Psoas muscle (tissue), 8 donors: ENCODE measurements at places on chromosomes 16 and 17. TPM values are rescaled to one million over a fixed set of nuclear protein-coding genes. Genes with fewer than 3 reads are reported as not detected.

- no peak overlapping the region for H3K27ac ChIP-seq
- no peak overlapping the region for H3K4me3 ChIP-seq
- no peaks in the 10 kb centered on the region for H3K4me1 ChIP-seq
- peak; percentile 11 for DNase-seq
- H3K36me3 ChIP-seq, result no peaks in the 10 kb centered on the region
- H3K27me3 ChIP-seq, result no peaks in the 10 kb centered on the region
Measured at GRCh38 chr16:34803683-34804416, 1344.4 kb downstream of the TP53TG3F start.

DNA sequence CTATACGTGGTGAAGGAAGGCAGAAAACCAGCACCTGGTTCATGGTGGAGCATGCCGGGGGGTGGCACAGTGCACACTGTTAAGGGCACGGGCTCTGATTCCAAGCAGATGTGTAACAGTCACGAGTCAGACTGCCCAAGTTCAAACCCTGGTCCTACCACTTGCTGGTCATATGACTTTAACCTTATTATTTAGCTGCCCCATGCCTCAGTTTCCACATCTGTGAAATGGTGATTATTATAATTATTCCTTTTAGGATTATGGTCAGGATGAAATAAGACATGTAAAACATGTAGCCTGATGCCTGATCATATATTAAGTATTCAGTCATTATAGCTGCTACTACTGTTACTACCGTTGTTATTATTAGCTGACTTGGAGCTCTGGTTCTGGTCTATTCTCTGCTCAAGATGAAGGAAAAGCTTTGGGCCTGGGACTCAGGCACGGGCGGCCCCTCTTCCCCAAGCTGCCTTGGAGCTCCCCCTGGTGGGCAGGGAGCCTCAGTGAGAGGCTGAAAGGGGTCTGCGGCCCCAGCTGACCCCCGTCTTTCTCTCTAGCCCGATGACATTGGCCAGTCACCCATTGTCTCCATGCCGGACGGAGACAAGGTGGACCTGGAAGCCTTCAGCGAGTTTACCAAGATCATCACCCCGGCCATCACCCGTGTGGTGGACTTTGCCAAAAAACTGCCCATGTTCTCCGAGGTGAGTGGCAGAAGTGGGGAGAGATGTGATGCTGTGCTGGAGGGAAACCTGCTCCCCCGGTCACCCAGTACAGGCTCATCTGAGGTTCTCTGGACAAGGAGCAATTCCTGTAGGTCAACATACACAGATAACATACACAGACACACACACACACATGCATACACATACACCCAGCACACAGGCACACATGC lies 14.0 kb downstream of the NR1D1 start:
- H3K36me3 ChIP-seq, result peaks cover 3% of the 10 kb centered on the region
- H3K4me3 ChIP-seq, result no peak overlapping the region
- H3K27me3 ChIP-seq, result no peaks in the 10 kb centered on the region
- peak overlapping the region; percentile 61 for H3K27ac ChIP-seq
- DNase-seq, result peak; percentile 75

GRCh38 chr17:36149296-36149820 lies 27.1 kb downstream of the TBC1D3B start:
- DNase-seq, result peak; percentile 74
- H3K27ac ChIP-seq, result no peak overlapping the region
- no peaks in the 10 kb centered on the region for H3K4me1 ChIP-seq
- peaks cover 7% of the 10 kb centered on the region for H3K27me3 ChIP-seq

GRCh38 chr17:76697702-76698465 lies 12.9 kb downstream of the MXRA7 start:
- H3K4me1 ChIP-seq, result peaks cover 52% of the 10 kb centered on the region
- H3K27ac ChIP-seq, result peak overlapping the region; percentile 97
- H3K27me3 ChIP-seq, result no peaks in the 10 kb centered on the region
- DNase-seq, result no peak
- H3K4me3 ChIP-seq, result no peak overlapping the region
- no peaks in the 10 kb centered on the region for H3K36me3 ChIP-seq

- peak overlapping the region; percentile 100 for H3K4me3 ChIP-seq
- peak overlapping the region; percentile 79 for H3K27ac ChIP-seq
- peaks cover 3% of the 10 kb centered on the region for H3K27me3 ChIP-seq
- no peak for DNase-seq
- peaks cover 40% of the 10 kb centered on the region for H3K36me3 ChIP-seq
Measured at GRCh38 chr17:43019418-43019817, 2.8 kb downstream of the VAT1 start.

FOXN1 gene
- total RNA-seq, result not detected

DNA sequence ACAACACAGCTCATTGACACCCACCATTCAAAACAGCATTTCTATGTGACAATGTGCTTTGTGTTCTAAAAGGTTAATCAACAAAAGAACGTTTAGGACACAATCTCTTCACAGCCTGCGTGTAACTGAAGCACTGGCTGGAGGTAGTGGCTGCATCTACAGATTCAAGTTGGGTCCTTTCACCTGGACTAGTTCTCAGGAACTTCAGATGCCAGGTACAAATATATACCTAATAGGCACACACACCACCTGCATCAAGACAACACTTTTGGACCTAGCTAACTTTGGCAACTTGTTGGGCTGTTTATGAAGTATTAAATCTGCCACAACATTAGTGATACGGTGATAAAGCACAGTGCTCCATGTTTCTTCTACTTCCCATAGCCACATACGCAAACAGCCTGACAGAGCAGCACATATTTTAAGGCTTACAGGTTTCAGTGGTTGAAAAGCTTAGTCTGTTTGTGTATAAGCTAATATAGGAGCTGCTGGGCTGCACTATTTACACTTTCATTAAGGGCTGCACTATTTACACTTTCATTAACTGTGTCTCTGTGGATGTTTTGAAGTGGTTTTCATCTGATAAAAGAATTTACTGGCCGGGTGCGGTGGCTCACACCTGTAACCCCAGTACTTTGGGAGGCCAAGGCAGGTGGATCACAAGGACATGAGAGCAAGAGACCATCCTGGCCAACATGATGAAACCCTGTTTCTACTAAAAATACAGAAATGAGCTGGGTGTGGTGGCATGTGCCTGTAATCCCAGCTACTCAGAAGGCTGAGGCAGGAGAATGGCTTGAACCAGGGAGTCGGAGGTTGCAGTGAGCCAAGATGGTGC lies 132.6 kb downstream of the PARN start:
- H3K36me3 ChIP-seq, result no peaks in the 10 kb centered on the region
- peaks cover 76% of the 10 kb centered on the region for H3K4me1 ChIP-seq
- DNase-seq, result no peak
- H3K4me3 ChIP-seq, result peak overlapping the region; percentile 17
- no peaks in the 10 kb centered on the region for H3K27me3 ChIP-seq

ENO3 gene
- 2,679 TPM for total RNA-seq

PMP22 gene
- total RNA-seq, result 216 TPM

KRTAP1-5 gene
- total RNA-seq, result not detected

DNA sequence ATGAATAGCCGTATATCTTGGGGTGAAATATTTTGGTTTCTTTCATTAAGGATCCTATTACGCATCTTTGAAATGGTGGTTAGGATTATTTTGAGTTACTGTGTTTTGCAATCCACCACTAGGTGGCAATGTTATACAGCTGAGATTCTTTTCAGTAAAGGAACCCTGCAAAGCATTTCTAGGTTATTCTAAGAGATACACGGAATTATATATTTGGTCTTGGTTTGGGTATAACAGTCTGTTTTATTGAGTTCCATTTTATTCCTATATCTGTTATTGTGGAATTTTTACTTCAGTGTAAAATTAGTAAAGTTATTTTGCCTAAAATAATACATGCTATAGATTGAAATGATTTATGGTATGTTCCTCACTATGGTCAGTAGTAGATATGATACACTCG lies 62.9 kb upstream of the CPHXL start:
- H3K36me3 ChIP-seq, result no peaks in the 10 kb centered on the region
- no peak overlapping the region for H3K27ac ChIP-seq
- no peak for DNase-seq
- no peaks in the 10 kb centered on the region for H3K4me1 ChIP-seq
- no peak overlapping the region for H3K4me3 ChIP-seq

DNA sequence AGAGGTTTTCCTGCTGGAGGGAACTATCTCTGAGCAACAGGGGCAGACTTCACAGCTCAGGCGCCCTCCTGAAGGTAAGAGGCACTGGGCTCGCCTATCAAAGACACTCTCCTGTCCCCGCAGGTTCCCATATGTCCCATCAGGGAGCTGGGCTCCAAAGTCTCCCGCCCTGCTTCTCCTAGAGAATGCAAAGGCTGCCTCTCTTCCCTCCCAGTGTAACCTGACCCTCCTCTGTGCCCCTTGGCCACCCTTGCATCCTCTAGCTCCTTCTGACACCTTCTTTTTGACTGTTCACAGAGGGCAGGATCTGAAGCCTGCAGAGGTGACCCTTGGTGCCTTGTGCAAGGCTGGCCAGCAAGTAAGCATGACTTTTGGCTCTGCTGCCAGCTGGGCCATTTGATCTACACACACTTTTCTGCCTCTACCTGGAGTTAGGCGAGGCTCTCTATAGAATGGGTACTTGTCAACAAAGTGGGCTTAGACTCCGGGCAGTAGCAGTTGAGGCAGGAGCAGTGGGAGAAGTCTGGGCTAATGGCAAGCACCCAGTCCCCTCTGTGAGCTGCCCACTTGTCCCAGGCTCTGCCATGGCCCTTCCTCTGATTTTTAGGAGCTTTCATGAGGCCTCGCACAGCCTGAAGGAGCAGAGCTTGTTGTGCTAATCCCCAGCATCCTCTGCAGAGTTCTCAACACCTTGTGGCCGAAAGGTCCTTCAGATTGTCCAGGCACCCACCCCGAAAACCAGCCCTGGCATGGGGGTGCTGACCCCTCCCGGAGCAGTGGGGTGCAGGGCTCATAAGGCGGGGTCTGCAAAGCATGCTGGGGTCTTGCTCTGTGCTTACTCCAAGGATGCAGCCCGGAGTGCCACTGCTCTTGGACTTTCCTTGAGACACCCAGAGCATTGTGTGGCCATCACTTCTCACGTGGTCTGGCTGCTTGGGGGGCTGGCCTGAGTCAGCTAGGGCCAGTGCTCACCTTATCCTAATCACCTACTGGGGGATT lies 122.9 kb downstream of the METRNL start:
- H3K4me1 ChIP-seq, result peaks cover 26% of the 10 kb centered on the region
- peak; percentile 37 for DNase-seq
- no peaks in the 10 kb centered on the region for H3K27me3 ChIP-seq
- H3K4me3 ChIP-seq, result no peak overlapping the region
- no peaks in the 10 kb centered on the region for H3K36me3 ChIP-seq

DNA sequence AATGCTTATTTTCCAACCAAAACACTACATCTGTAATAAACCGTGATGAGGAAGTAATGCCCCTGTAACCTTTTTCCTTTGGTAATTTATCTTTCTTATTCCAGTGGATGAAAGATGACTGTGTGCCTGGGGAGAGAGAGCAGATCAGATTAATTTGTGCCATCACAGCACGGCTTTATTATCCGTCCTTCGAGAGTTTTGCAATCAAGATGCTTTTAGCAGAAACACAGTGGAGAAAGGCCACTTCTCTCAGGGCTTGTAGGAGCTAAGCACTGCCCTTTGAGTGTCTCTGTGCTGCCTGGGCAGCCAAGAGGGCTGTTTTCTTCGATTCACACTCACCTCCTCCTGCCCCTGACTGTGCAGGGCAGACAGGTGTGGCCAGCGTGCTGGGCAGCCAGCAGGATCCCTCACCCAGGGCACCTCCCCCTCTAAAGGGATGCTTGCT lies 190.2 kb downstream of the PRKCA start:
- no peaks in the 10 kb centered on the region for H3K4me1 ChIP-seq
- H3K4me3 ChIP-seq, result no peak overlapping the region
- H3K27me3 ChIP-seq, result no peaks in the 10 kb centered on the region
- no peak overlapping the region for H3K27ac ChIP-seq
- DNase-seq, result no peak

GRCh38 chr17:8354236-8354635 lies 14.6 kb downstream of the ODF4 start:
- no peak overlapping the region for H3K4me3 ChIP-seq
- H3K4me1 ChIP-seq, result peaks cover 4% of the 10 kb centered on the region
- DNase-seq, result no peak
- no peaks in the 10 kb centered on the region for H3K27me3 ChIP-seq

GRCh38 chr16:9934723-9935508 lies 247.3 kb downstream of the GRIN2A start:
- DNase-seq, result peak; percentile 16
- no peak overlapping the region for H3K27ac ChIP-seq
- H3K4me3 ChIP-seq, result no peak overlapping the region
- no peaks in the 10 kb centered on the region for H3K4me1 ChIP-seq
- H3K27me3 ChIP-seq, result no peaks in the 10 kb centered on the region

TP53TG3 gene
- not detected for total RNA-seq

DNA sequence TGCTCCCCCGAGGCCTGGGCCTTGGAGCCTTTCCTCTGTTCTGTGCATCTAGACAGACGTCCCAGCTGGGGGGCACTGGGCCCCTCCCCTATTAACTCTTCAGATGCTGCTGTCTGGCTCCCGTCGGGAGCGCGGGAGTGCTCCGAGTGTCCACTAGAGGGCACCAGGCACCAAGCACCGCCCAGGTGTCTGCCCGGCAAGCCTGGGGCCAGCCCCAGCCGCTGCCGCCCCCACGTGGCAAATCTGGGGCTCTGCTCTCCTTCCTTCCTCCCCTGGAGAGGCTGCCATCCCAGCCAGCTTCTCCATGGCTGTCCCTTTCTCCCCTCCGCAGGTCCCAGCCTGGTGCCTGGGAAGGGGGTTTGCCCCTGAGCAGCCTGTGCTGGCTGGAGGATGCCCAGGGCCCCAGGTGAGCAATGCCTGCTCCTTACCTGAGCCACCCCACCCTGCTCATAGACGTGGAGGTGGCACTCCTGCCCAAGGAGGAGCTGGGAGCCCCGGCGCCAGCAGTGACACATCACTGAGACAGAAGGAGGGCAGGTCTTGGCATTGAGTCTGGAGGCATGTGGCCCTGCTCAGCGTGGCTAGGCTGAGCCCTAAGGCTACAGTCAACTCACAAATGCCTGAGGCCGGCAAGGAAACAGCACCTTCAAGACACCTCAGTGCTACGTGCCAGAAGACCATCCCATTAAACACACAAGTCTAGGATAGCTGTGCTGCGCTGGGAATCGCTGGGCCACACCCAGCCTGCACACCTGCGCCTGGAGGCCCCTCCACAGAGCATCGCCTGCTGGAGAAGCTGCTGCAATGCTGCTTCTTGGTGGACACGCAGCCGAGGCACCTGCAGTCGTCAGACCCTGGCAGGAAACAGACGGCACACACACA lies 19.7 kb downstream of the TMEM235 start:
- H3K4me3 ChIP-seq, result peak overlapping the region; percentile 4
- no peak overlapping the region for H3K27ac ChIP-seq
- no peaks in the 10 kb centered on the region for H3K36me3 ChIP-seq
- peaks cover 13% of the 10 kb centered on the region for H3K4me1 ChIP-seq

DNA sequence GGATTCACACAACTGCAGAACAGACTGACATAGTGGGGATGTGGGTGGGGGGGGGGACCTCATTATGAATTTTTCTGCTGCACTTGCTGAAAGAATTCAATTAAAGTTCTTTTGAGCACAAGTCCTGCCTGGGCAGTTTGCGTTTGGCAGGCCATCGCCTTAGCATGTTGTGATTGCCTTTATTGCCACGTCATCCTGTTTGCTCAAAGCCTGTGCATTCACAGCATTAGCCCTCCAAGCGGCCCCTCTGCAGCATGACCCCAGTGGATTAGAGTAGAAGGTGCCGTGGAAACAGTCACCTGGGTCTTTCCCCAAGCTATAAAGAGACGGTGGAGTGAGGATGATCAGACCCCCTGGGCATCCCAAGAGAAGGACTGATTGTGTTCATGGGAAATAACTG lies 17.2 kb downstream of the MSI2 start:
- H3K27ac ChIP-seq, result no peak overlapping the region
- peaks cover 25% of the 10 kb centered on the region for H3K4me1 ChIP-seq
- no peak for DNase-seq
- H3K36me3 ChIP-seq, result peaks cover 11% of the 10 kb centered on the region
- H3K4me3 ChIP-seq, result no peak overlapping the region
- no peaks in the 10 kb centered on the region for H3K27me3 ChIP-seq

GRCh38 chr16:62545039-62545438 lies 508.8 kb upstream of the CDH8 start:
- no peaks in the 10 kb centered on the region for H3K4me1 ChIP-seq
- no peaks in the 10 kb centered on the region for H3K36me3 ChIP-seq
- H3K4me3 ChIP-seq, result no peak overlapping the region
- no peaks in the 10 kb centered on the region for H3K27me3 ChIP-seq
